Left ventricle myocardium inferior (tissue), 1 donor: ENCODE measurements at places on chromosomes 3 and 15. TPM values are rescaled to one million over a fixed set of nuclear protein-coding genes. Genes with fewer than 3 reads are reported as not detected.

Gene GOLGA6A
- total RNA-seq: not detected

Gene GPR87
- not detected for total RNA-seq

Gene MAP2K5
- total RNA-seq: 25.0 TPM

Gene DOCK3
- total RNA-seq: 3.9 TPM

Gene CCR3
- not detected for total RNA-seq

Gene PLA2G4E
- total RNA-seq: not detected

Gene MESP1
- total RNA-seq: 8.4 TPM

Gene INKA1
- total RNA-seq: 2.3 TPM

Gene CTXND1
- 2.1 TPM for total RNA-seq

Gene ANKDD1A
- total RNA-seq: 1.8 TPM
